ENCODE measurements at places on chromosomes 12 and 14.

DNA sequence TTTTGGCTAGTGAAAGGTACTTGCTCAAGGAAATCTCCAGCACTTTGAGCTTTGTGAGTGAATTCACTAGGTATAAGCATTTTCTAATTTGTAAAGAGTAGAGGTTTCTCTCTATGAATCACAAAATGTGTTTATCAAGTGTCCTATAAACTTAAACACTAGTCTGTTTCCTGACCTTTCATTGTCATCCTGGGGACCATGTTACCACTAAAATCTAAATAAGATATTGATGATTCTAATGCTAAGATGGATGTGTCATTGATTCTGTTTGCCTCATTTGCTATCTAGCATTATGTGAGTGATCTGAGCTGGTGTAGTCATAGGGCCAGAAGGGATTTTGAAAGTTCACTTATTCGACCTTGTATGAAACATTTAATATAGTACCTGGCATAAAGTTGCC, 80.4 kb upstream of the DNM1L start:
- DNase-seq = no peak

DNA sequence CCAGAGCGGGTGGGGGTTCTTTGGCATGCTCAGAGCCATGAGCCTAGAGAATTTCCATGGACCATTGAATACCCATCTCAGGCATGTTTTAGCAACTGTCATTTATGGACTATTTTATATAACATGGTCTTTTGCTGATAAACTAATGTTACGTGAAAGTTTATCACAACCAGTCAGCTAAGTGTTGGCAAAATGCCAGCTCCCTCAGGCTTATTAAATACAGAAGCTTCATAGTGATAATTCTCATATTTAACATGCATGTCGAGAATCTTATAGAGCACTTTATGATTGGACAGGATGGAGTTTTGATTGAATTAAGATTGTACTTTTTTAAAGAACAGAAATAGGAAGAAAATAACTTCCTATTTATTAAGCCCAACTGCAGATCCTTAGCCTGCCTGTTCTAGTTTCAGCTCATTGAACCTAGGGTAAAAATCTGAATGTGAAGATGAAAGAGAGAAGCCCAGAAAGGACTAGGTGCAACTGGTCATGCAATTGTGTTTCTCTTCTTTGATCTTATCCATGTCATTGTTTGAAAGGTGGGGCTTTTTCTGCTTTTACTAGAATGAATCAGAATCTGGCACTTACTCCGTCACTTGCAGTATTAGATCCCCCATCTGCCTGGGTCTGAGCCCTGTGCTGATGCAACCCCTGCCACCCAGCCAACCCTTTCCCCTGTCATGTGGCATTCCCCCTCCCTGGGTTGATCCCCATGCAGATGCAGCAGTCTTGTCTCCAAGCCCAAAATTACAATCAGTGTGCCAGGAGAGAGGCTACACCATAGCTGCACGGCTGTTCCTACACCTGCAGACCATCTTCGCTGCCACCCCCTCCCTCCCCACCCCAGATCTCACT, 134.6 kb upstream of the EVL start:
- DNase-seq = no peak

GRCh38 chr12:128267651-128268378, 845 bp downstream of the TMEM132C start:
- no peak for DNase-seq

- DNase-seq = no peak
Measured at GRCh38 chr14:38391334-38391733, 135.4 kb upstream of the CLEC14A start.

- peak; percentile 78 for DNase-seq
Measured at GRCh38 chr14:67426983-67427606, 15.1 kb upstream of the PLEK2 start.

- no peak for DNase-seq
Measured at GRCh38 chr12:28586481-28586880, 396.2 kb downstream of the CCDC91 start.

DNA sequence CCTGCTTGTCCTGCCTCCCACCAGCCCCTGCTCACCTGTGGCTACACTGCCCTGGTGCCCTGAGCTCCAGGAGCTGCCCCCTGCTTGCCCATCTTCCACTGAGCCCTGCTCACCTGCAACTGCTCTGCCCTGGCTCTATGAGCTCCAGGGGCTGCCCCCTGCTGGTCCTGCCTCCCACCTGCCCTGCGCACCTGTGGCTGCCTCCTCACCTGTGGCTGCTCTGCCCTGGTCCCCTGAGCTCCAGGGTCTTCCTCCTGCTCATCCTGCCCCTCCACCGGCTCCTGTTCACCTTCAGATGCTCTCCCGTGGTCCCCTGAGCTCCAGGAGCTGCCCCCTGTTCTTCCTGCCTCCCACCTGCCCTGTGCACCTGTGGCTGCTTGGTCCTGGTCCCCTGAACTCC, 247.6 kb downstream of the TMEM121 start:
- no peak for DNase-seq

GRCh38 chr14:92985521-92985920, 62.6 kb downstream of the CHGA start:
- no peak for DNase-seq

DNA sequence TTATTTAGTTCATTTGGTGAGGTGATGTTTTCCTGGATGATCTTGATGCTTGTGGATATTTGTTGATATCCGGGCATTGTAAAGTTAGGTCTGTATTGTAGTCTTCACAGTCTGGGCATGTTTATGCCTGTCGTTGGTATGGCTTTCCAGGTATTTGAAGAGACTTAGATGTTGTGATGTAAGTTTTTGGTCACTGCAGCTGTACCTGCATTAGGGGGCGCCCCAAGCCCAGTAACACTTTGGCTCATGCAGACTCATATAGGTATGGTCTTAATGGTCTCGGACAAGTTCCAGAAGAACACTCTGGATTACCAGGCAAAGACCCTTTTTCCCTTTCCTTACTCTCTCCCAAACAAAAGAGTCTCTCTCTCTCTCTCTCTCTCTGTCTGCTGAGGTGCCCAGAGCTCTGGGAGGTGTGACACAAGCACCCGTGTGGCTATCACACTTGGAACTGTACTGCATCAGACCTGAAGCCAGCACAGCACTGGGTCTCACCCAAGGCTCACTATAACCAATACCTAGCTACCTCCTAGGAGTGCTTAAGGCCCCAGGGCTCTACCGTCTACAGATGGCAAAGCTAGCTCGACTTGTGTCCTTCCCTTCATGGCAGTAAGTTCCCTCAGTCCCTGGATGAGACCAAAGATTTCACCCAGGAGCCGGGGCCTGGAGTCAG, 425.8 kb upstream of the ATXN7L3B start:
- DNase-seq = no peak

DNA sequence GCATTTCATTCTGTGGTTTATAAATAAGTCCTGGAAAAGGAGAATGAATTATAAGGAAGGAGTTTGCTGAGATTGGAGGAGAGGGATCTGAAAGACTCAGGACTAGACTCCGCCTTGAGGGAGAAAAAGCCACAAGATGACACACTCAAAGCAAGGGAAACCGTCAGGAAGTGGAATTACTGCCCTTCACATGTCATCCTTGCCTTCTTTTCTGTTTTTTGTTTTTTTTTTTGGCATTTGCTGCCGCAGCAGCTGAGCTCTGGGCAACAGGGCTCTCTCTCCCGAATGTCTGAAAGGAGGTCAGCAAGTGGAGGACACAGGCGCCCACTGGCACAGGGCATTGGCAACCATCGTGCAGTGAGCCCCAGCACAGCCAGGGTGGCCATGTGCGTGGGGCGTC, 344.9 kb downstream of the DPF3 start:
- DNase-seq = no peak

DNA sequence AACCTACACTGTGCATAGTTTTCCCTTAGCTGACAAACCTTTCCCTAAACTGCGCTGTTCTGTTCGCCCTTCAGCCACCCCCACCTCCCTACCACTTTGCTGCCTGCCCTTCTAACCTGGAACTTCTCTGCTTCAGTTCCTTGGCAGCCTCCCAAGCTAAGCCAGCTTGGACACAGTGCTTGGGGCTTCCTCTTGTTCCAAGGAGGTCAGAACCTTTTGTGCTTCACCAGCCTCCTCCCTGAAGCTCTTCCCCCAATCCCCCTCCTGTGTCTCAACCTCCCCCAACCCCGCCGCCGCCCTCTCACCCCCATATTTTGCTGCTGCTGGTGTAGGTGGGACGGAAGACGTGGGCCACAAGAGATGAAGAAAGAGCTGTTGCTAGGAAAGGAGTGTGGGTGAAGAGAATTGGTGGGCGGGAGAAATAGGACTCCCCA, 8.1 kb upstream of the RIC8B start:
- DNase-seq = no peak

DNA sequence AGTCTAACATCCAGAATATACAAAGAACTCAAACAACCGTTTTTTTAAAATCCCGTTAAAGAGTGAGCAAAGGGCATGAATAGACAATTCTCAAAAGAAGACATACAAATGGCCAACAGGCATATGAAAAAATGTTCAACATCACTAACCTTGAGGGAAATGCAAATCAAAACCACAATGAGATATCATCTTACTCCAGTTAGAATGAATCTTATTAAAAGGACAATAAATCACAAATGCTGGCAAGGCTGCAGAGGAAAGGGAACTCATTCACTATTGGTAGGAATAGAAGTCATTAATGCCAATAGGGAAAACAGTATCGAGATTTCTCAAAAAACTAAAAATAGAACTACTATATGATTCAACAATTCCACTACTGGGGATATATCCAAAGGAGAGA, 520.1 kb downstream of the RMST start:
- no peak for DNase-seq

DNA sequence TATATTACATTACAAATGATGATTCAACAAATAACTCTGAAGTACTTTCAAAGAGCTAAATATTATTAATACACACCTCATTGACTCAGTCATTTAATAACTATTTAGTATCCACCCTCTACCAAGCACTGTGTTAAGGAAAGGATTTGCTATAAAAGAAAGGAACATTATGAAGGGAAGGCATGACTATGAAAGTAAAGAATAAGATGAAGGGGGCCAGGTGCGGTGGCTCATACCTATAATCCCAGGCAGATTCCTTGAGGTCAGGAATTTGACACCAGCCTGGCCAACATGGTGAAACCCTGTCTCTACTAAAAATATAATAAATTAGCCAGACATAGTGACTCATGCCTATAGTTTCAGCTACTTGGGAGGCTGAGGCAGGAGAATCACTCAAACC, 107.9 kb downstream of the PLCZ1 start:
- DNase-seq = no peak

- no peak for DNase-seq
Measured at GRCh38 chr12:23482571-23482970, 466.9 kb downstream of the SOX5 start.

GRCh38 chr12:58915634-58916033, 4.7 kb downstream of the LRIG3 start:
- DNase-seq = no peak

- no peak for DNase-seq
Measured at GRCh38 chr12:47745485-47746041, 13.1 kb downstream of the RAPGEF3 start.

- no peak for DNase-seq
Measured at GRCh38 chr14:56125772-56126636, 7.8 kb downstream of the PELI2 start.

- DNase-seq = no peak
Measured at GRCh38 chr12:12684375-12685106, 11.4 kb downstream of the GPR19 start.

DNA sequence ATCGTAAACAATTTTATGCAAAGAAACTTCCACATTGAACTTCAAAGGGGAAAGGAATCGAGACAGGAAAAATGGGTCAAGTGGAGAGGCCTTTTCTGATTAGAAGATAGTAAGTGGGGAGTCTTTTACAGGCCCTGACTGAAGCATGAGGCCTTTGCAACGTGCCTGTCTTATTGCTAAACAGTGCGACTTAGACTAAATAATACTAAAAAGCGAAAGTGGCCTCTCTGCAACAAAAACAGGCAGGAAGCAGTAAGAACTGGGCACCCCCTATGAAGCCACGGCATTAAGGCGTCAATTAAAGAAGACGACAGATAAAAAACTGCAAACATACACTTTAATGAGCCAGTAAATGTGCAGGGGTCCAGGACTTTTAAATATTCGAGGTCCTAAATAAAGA, 283.4 kb upstream of the GRIP1 start:
- DNase-seq = no peak

DNA sequence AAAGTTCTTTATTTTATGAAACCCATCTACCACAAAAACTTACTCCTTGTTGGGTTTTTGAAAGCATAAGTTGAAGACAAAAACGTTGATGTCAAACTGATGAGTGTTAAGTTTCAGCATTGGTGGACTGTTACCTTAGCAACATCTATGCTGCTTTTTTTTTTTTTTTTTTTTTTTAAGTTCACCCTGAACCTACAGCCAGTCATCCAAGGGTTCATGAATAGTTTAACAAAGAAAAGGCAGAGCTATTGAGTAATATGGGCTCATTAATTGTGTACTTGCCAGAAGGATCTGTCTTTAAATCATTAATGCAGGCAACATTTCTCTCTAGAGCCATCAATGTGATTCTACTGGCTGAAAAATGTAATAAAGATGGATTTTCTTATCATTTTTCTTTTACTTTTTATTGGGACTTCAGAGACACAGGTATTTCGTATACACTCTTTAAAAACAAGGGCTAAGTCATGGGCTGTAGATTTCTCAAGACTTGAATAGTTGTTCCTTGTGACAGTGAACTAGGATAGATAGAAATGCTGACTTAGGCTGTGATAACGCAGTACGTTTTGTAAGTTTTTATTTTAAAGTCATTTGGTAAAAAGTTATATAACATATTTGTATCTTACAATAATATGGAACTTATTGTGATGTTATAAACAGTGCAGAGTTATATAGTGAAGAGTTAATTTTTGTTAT, at the start of gene PTPRQ:
Gene PTPRQ, plus strand, starts transcription at position 262 of the 693 bp plus-strand sequence. Its CDS starts 111 bp downstream, at position 373.
- DNase-seq = no peak

- DNase-seq = no peak
Measured at GRCh38 chr14:20730891-20731290, 14.8 kb upstream of the EDDM3A start.

DNA sequence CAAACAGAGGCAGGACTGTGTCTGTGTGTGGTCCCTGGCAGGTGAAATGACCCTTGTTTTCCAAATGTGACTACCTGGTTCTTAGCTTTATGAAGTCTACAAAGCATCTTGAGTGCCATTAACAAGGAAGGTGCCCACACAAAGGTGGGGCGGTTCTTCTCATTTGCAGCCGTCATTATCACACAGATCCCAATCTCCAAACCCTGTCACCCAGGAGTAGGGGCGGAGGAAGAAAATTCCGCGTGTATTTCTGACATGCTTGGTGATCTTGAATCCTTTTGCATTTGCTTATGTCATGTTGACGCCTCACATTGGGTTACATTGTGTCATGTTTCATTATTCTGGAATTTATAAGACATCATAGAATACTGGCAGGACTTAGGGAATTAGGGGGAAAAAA, 277.3 kb downstream of the VRK1 start:
- no peak for DNase-seq

DNA sequence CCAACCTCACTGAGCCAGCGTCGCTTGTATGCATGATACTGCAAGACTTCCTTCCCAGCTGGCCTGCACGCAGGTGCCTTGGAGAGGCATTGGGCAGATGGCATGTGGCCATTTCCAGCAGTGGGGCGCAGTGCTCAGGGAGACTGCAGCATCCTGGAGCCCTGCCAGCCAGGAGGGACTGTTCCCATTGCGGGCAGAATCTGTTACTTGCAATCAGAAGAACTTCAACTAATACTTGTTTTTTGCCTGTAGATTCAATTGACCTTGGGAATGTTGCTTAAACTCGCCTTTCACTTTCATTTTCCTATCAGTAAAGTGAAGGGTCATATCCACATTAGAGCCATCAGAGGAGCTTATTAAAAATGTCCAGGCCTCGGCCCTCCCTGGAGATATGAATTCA, 29.8 kb downstream of the ANKRD9 start:
- no peak for DNase-seq

All from CD4-positive, alpha-beta T cell treated with Interleukin-2 at 100 ng/mL for 4 hours (primary cell).